ENCODE measurements at places on chromosomes 7 and 10.

GRCh38 chr7:130867039-130867438 is 133.0 kb upstream of the KLF14 start:
- no peak for DNase-seq

DNA sequence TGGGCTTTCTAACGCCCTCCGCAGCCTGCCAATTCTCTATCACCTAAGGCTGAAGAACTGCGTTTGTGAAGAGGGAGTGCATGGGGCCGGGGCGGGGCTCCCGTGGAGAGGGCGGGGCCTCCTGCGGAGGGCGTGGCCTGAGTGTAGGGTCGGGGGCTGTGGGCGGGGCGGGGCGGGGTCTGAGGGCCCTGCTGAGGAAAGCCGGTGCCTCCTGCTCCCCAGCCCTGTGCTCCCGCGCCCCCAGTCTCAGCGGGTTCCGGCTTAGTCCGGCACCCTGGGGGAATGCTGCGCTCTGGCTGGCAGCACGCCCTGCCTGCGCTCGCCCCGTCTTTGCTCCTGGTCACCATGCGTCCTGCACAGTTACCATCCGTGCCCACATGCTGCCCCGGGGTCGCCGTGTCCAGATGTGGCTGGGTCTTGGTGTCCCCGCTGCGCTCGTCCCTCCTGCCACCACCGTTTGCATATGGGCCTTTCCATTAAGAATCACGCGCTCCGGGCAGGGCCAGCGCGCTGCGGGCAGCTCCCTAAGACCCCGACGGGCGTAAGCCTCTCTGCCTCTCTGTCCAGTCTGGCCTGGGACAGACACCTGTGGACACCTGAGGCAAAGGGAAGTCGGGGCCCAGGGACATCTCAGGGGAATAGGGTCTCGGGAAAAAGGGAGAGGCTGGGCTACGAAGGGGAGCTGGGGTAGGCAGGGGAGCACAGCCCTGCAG is 144.0 kb upstream of the RET start:
- peak; percentile 68 for DNase-seq

DNA sequence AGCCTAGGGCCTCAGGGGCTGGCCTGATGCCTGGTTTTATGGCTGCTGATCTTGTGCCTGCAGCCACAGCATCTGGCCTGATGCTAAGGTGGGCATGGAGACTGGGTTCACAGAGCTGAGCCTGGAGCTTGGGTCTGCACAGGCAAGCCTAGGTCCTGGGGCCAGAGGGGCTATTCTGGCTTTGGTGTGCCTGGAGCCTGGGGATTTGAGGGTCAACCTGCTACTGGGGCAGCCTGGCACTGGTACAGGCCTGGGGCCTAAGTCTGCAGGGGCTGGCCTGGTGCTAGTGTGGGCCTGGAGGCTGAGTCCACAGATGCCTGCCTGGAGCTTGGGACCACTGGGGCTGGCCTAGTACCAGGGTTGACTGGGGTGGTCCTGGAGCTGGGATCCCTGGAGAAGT is 481.8 kb upstream of the GHITM start:
- DNase-seq = no peak

- no peak for DNase-seq
Observed at GRCh38 chr10:99920486-99920885, 89.3 kb downstream of the DNMBP start.

DNA sequence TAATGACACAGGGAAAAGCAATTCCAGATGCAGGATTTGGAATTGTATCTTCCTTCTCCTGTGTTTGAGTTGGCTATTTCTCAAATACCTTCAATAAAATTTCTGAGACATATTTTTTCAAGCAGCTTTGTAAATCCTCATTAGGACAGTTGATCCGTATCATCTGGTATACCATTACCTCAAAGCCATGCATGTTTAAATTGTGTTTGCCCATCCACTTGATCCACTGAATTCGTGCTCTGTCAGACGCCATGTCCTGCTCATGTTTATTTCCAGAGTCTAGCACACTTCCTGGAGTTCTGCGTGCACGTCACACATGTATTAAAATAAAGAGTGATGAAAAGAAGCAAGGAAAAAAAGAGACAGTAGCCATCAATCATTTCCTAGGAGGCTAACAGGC is 141.8 kb upstream of the CDC14C start:
- no peak for DNase-seq

- DNase-seq = no peak
Observed at GRCh38 chr10:124346831-124347230, 71.9 kb downstream of the OAT start.

GRCh38 chr7:43229801-43230200 is 117.4 kb downstream of the HECW1 start:
- no peak for DNase-seq

- no peak for DNase-seq
Observed at GRCh38 chr7:74464931-74465886, 11.5 kb downstream of the GTF2IRD1 start.

GRCh38 chr7:27173511-27173955 is 587 bp downstream of the HOXA10 start:
- DNase-seq = peak; percentile 70

- no peak for DNase-seq
Observed at GRCh38 chr7:127922656-127923055, 108.6 kb downstream of the LRRC4 start.

DNA sequence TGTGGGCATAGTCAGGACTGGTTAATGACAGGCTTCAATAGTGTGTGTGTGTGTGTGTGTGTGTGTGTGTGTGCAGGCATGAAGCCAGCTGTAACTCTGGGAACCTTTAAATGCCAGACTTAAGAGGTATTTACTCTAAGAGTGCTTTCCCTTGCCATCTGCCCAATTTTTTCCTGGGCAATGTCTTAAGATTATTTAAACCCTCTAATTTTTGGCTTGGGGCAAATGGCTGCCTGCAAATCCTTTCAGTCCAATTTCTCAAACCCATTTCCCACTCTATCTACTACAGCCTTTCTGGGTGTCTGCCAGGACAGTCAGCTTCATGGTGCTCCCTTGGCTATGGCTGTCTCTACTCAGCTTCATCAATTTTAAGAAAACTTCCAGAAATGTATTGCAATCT is 62.6 kb upstream of the C1GALT1 start:
- no peak for DNase-seq

- no peak for DNase-seq
Observed at GRCh38 chr7:112566442-112567324, 85.9 kb downstream of the LSMEM1 start.

GRCh38 chr7:93910076-93910994 is 4.0 kb downstream of the GNGT1 start:
- DNase-seq = no peak

DNA sequence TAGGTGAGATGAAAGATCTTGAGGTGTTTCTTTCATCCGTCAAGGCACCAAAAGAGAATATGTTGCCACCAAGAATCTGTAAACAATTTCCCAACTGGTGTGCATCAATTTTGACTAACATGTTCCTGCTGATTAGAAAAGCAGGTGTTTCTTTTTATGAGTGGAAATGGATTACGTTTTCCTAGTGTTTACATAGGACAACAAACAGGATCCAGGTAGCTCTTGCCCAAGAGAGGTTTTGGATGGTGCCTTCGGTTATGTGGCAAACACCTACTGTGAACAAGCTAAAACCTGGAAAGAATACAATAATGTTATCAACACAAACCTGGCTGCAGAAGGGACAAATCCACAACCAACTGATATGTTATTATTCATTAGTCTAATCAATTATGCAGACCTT is 53.6 kb upstream of the WNT16 start:
- no peak for DNase-seq

DNA sequence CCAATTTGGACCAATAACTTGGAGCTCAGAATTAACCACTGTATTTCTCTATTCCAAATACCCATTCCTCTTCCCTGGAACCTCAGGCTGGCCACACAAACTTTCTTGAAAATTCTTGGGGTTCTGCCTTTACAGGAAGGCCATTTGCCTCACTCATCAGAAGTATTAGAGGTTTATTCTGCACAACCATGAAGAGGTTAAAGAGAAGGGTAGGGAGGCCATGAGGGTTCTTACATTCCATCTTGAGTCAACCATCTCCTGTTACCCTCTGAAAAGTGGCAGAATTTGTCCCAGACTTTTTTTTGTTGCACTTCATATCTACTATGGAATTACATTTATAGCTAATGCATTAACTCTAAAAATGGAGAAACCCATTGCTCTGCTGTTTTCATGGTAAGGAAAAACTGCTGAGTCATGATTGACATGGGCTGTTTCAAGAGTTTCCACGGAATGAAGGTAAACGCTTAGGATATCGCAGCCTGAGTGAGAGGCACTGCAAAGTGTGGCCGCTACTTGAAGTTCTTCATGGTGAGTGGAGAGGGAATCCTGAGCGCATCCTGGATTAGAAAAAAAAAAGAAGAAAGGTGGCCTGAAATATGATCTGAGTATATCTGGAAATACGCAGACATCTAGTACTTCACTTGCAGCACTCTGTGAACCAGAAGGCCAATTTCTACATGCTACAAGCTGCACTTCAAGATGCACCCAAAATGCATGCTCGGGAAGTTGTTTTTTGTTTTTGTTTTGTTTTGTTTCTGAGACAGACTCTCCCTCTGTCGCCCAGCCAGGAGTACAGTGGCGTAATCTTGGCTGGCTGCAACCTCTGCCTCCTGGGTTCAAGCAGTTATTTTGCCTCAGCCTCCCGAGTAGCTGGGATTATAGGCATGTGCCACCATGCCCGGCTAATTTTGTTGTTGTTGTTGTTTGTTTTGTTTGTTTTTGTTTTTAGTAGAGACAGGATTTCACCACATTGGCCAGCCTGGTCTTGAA is 83.7 kb downstream of the KIAA1217 start:
- no peak for DNase-seq

- DNase-seq = no peak
Observed at GRCh38 chr10:75414527-75414926, 13.0 kb upstream of the ZNF503 start.

DNA sequence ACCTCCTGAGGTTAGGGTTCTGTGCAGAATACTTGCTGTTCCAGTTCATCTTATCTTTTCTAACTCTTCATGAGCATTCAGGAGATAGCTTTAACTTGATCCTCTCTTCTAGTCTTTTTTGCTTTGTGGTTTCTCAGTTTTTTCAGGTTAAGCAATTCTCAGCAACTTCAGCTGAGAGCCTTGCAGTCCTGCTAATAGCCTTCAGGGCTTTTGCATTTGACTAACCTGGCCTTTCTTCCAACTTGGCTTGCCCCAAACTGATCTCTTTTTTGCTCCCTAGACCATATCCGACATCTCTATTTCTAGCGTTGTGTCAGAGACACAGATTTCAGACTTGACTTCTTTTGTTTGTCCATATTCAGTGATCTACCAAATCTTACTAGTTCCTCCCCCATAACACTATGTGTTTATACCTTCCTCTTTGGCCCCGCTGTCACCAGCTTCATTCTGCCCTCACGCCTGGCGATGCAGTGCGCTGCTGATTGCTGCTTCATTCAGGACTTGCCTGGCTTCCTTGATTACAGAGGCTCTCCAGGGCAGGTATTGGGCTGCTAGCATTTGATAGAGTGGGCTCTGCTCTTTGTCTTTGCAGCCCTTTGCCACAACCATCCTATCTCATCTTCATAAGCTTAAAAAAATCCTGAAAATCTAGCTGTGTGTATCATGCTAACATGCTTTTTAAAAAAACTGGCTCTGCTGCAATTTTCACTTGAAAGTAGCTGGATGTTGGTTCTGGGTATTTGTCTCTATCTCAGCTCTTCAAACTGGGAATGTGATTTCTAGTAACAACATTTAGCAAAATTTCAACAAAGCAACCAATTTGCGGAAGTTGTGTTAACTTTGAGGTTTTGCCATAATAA is 9.6 kb downstream of the CUL1 start:
- no peak for DNase-seq

- DNase-seq = no peak
Observed at GRCh38 chr7:91187061-91187460, 77.2 kb upstream of the FZD1 start.

DNA sequence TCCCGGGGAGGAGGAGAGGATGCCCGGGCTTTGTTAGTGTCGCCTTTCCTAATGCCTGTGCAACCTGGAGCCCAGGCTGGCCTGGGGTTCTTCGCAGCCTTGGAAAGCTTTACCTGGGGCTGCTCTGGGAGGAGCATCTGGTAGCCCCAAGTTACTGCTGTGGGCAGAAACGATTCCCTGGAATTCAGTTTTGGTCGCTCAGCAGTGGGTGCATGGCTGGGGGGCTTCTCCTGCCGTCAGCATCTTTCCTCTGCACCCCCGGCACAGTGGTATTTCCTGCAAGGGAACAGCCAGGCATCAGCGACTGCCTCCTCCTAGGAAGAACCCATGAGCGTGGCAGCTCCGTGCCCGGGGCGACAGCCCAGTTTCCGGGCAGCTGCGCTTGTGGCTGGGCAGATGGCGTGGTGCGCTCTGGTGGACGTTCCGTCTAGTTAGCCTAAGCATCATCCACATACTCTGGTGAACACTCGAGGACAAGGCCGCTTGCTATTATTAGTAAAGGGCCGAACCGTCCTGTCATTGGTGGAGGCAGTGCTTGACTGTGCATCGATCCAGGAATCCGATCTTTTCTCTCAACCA is 107.0 kb upstream of the BTBD16 start:
- no peak for DNase-seq

DNA sequence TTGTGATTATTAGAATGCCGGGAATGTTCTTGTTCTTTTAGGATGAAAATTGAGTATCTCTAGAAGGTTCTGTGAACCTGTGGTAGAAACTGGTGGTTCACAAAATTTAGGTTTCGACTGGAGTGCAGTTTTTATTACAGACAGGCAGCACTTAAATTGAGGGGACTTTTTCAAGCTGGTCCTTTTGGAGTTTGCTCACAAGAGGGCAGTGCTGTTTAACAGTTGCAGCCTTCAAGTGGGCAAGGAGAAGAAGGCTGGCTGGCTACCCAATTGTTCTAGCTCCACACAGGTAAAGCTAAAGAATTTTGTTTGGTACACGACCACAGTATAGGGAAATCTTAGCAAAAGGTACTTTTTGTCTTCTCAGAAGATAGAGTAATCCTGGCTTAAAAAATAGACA is 233.6 kb downstream of the SNX13 start:
- DNase-seq = no peak

- DNase-seq = no peak
Observed at GRCh38 chr7:91425149-91425548, 160.9 kb downstream of the FZD1 start.

- no peak for DNase-seq
Observed at GRCh38 chr7:128840326-128841170, 10.3 kb downstream of the FLNC start.

DNA sequence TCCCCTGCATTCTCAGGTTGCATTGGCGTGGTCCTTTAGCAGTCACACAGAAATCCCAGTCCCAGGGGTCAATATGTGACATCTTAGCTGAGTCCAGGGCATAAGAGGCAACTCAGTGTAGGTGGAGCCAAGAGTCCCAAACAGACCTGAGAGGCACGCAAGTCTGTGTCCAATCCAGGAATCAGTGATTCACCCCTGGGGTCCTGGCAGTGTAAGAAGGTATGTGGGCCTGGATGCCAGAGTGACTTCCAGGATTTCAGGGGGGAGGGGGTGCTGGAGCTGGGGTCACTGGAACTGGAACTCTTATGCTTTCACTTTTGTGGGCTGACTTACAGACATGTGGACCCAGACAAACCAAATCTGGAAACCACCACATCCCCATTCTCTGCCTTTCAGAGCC is 26.8 kb downstream of the FRMPD2 start:
- DNase-seq = no peak

- no peak for DNase-seq
Observed at GRCh38 chr7:17506095-17506494, 207.6 kb downstream of the AHR start.

GRCh38 chr7:129864042-129864441 is 88.7 kb downstream of the UBE2H start:
- DNase-seq = no peak
